CD8-positive, alpha-beta T cell (primary cell): ENCODE measurements at places on chromosomes 12 and 14. TPM values are rescaled to one million over a fixed set of nuclear protein-coding genes. Genes with fewer than 3 reads are reported as not detected.

DNA sequence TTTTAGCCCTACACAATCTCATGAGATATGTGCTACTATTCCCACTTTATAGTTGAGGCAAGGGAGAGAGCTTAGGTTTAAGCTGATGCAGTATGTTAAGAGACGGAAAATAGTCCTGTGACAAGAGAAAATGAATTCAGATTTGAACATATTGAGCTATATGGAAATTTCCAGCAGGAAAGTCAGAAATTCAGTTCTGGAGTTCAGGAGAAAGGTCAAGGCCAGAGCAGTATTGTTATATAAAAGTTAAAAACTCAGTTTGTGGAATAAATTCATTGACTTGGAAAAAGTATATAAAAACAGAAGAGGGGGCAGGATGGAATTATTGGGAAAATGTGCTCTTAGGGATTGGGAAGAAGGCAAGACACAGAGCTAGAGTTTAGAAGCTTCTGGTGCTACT lies 167.0 kb upstream of the GZMB start:
- no peak for DNase-seq

DNA sequence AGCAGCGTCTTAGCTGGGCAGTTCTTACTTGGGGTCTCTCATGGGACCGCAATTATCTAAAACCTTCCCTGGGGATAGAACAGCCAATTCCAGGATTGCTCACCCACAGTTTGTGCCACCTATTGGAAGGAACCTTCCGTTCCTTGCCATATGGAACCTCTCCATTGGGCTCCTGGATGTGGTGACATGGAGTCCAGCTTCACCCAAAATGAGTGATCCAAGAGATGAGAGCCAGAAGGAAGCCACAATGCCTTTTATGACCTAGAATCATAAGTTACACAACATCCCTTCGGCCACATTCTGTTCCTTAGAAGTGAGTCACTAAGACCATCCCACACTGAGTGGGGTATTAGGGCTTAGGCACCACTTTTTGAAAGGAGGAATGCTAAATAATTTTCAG lies 164.4 kb downstream of the FBXL14 start:
- no peak for DNase-seq

DNA sequence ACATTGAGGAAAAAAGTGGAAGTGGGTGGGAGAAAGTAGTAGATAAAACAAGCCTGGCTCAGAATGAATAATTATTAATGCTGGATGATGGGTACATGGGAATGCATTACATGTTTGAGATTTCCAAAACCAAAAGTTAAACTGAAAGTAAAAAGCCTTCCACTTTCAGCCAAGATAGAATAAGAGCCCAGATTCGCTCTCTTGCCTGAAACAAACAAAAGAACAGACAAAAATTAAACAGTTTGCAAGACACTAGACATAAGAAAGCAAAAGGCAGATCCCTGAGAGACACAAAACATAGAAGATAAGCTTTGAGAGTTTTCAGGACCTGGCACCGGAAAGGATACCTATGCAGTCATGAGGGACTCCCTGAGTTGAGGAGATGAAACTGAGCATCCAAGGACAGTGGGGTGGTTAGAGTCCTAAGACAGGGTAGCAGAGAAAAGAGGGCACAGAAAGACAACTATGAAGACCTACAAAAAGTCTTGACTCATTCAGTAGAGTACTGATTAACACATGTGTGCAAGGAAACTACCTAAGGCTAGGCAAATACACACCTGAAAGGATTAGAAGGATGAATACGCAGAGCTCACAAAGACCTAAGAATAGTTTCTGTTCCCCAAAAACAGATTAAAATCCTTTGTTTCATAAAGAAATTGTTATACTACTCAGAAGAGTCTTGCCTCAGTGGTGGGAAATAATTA lies 54.1 kb downstream of the CEP83 start:
- DNase-seq: no peak

- no peak for DNase-seq
Observed at GRCh38 chr12:117143008-117143532, 43.9 kb upstream of the TESC start.

DNA sequence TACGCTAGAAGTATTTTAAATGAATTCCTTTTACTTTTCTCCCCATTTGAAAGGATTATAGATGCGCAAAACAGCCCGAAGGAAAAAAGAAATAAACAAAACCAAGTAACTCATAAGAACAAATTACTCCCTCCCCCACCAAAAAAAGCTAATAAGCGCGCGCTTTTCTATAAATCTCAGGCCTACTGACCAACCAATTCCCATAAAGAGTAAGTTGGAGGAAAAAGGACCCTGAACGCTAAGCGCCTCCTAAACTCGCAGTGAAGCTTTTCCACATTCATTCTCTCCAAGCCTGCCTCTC lies 588 bp downstream of the MBIP start:
- DNase-seq: no peak

- peak; percentile 33 for DNase-seq
Observed at GRCh38 chr12:65121049-65121955, at the start of gene WIF1. Gene WIF1 (minus strand): TSS chr12:65121305. CDS start chr12:65121191, 114 bp downstream.

DNA sequence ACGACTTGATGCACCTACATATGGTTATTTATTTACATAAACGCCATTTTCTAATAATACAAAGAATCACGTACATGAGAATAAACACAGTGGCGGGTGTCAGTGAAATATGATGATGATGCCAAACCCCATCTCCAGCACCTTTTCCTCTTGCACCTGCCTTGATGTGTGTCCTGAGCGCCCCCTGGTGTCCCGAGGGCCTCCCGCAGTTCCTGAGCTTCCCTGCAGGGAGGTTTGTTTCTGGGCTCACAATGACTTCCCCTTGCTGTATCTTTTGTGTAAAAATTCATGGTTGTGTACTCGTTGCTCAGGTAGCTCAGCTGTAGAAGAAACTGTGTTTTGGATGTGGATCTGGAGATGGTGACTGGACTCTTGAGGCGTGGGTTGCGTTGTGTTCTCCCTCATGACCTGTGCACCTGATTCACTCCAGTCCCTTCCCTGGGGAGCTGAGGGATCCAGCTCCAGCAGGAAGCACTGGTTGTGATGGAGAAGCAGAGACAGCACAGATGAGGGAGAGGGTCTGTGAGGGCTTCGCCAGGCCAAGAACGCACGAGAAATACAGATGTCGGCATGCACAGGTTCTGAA lies 1037.8 kb downstream of the TMEM121 start:
- DNase-seq: peak; percentile 36

GRCh38 chr12:7557227-7557626 lies 53.6 kb upstream of the CD163 start:
- no peak for DNase-seq

- DNase-seq: peak; percentile 88
Observed at GRCh38 chr12:57462251-57462911, 2.8 kb downstream of the GLI1 start.

DNA sequence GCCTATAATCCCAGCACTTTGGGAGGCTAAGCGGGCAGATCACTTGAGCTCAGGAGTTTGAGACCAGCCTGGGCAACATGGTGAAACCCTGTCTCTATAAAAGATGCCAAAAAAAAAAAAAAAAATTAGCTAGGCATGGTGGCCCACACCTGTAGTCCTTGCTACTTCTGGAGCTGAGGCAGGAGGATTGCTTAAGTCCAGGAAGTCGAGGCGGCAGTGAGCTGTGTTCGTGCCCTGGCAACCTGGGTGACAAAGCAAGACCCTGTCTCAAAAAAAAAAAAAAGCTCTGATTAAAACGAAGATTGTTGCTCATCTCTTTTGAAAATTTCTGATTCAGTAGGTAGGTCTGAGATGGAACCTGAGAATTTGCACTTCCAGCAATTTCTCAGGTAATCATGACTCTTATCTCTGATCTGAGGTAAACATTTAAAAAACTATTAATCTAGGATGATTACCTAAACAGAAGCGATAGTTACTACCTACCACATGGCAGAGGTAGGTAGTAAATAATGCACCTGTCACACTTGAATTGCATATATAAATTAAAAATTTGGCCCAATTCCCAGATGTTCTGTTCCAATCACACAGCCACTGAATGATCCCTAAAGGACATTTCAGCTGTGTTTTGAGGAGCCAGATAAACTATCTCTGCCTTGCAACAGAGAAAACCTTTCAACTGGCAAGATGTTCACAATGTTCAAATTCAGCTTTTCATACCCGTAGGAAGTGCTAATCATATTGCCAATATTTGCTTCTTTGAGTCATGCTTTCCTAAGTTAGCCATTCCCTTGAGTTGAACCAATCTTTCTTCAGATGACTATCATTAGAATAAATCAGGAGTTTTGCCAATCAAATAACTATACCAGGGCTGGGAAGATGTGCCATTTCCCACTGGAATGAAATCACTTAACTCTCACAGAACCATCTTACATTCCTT lies 4.2 kb upstream of the TEP1 start:
- DNase-seq: no peak

GRCh38 chr12:85626784-85627171 lies 209.4 kb downstream of the RASSF9 start:
- no peak for DNase-seq

GRCh38 chr12:105469701-105470100 lies 139.2 kb downstream of the C12orf75 start:
- no peak for DNase-seq

- no peak for DNase-seq
Observed at GRCh38 chr12:115440438-115440837, 756.5 kb upstream of the TBX3 start.

GRCh38 chr12:77401064-77401769 lies 335.8 kb upstream of the E2F7 start:
- DNase-seq: no peak

DNA sequence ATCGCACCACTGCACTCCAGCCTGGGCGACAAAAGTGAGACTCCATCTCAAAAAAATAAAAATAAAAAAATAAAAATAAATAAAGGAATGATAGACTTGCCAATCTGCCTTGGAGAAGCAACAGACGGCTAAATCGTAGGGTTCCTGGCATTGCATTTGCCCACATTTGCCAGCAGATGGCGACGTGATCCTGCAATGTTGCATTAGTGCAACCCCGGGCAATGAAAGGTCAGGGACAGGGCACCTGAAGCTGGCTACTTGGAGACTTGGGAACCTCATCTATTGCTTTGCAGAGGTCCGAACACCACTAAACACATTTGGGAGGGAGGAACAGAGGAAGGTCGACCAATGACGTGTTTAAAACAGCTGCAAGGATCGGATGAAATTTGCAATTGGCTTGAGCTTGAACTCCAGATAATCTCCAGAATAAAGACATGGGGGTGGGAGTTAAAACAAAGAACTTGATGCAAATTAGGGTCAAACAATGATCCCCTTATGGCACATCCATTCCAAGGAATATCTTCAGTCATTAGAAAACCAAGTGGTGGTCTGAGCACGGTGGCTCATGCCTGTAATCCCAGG lies 34.6 kb downstream of the SPRING1 start:
- DNase-seq: peak; percentile 71

DNA sequence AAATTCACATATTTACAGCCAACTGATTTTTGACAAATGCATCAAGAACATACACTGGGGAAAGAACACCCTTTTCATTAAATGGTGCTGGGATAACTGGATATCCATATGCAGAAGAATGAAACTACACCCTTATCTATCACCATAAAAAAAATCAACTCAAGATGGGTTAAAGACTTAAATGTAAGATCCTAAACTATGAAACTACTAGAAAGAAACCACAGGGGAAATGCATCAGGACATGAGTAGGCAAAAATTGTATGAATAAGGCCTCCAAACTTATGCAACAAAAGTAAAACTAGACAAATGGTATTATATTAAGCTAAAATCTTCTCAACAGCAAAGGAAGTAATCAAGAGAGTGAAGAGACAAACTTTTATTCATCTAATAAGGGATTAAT lies 242.6 kb downstream of the CPNE8 start:
- DNase-seq: no peak

DNA sequence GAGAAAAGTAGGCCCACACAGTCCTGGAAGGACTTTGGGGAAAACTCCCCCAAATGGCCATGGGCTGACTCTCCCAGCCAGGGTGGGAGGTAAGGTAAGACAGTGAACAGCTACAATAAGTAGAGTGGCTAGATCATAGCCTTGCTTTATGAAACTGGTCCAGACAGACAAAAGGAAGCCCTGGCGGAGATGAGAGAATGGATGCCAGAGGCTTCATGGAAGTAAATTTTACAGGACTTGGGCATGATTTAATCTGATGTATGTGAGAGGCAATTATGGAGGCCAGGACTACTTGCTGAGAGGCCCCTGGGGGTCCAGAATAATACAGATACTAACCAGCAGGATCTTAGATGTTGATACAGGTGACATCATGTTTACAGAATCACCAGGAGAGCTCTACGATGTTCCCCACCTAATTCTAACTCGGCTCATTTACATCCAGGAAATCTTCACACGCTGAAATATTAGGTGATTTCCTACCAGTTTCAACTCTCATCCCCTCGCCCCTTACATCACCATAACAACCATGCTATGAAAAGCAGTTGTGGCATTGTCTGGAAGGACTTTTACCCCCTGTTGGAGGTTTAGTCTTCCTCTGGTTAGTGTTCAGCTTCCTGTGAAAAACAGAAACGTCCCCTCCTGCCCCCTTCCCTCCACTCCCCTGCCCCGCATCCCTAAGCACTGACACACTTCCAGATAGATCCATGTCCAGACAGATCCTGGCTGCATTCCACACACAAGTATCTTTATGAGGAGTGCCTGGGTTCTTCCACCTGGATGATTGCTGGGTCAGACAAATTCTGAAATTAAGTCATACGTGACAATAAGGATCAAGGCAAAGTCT lies 39.5 kb upstream of the NT5DC3 start:
- no peak for DNase-seq

GRCh38 chr12:6234906-6235305 lies 34.7 kb downstream of the CD9 start:
- DNase-seq: no peak

GRCh38 chr12:107302649-107303341 lies 209.4 kb upstream of the CRY1 start:
- no peak for DNase-seq

- DNase-seq: no peak
Observed at GRCh38 chr12:5138256-5138655, 94.6 kb downstream of the KCNA5 start.

- no peak for DNase-seq
Observed at GRCh38 chr14:65826946-65827345, 414.4 kb downstream of the FUT8 start.

GRCh38 chr12:12442548-12443071 lies 85.7 kb downstream of the BORCS5 start:
- no peak for DNase-seq

Gene ERH
- 95.6 TPM for total RNA-seq

Gene NTS
- not detected for total RNA-seq

Gene RNASE2
- not detected for total RNA-seq

Gene CLEC12A
- not detected for total RNA-seq

Gene ANO2
- total RNA-seq: not detected

Gene FAR2
- total RNA-seq: 0.24 TPM

Gene SENP1
- 24.6 TPM for total RNA-seq

Gene ANG
- 0.33 TPM for total RNA-seq

Gene LRRC9
- not detected for total RNA-seq

Gene VSX2
- not detected for total RNA-seq

Gene KRT74
- total RNA-seq: not detected

Gene SIX6
- total RNA-seq: not detected

Gene DDN
- 1.3 TPM for total RNA-seq

Gene PDZRN4
- not detected for total RNA-seq

Gene RD3L
- not detected for total RNA-seq

Gene RGS6
- total RNA-seq: not detected

Gene FAM222A
- total RNA-seq: 5.3 TPM

Gene INSM2
- not detected for total RNA-seq

Gene OR2AP1
- 0.28 TPM for total RNA-seq

Gene RBM23
- total RNA-seq: 135 TPM
